ENCODE measurements at places on chromosomes 3 and 15.

DNA sequence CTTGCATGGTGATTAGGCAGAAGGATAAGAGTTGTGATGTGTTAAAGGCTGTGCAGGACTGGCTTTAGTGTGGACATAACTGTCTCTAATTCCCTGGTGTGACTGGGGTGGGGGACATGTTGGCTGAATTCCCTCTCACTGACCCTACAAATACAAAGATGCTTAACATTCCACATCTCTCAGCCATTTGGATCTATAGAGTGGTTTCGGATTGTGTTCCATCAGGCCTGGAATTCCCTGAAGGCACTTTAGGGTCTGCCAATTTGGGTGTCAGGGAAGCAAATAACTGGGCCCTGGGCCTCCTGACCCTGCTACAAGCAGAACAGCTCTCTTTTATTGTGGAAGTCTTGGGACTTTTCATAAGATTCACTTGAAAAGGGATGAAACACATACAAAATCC is 56.2 kb downstream of the ARHGEF26 start:
- DNase-seq: no peak

GRCh38 chr3:176663837-176664831 is 533.1 kb downstream of the TBL1XR1 start:
- DNase-seq: no peak

DNA sequence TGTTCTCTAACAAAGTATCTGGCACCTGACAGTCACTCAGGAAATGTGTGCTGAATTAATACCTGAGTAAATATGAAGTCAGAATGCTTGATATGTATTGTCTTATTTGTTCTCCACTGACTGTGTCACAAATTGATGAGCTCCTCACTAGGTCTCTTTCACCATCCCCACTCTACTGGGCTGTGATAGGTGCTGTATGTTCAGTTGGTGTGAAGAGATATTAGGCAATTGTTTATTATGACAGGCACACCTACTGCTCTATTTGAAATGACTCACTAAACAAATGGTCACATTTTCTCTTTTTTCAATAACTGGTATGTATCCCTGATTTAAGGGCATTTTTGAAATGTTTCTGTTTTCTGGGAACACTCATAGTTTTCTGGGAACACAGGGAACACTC is 25.2 kb upstream of the CCDC39 start:
- no peak for DNase-seq

DNA sequence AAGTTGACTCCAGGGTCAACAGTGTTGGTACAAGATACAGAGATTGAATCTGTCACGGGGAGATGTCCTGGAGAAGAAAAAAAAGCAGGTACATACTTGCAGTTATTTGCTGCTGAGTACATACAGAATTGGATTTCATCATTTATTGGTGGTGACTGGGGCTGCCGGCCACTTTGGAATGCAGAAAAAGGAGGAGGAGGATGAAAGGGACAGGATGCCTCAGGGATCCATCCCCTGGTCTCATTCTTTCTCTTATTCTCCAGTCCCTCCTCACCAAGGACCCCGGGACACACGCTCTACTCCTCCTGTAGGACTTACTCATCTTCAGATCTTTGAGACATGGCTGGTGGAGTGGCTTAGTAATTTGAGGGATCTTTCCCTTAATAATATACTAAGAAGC is 30.0 kb upstream of the MEIS2 start:
- DNase-seq: no peak

DNA sequence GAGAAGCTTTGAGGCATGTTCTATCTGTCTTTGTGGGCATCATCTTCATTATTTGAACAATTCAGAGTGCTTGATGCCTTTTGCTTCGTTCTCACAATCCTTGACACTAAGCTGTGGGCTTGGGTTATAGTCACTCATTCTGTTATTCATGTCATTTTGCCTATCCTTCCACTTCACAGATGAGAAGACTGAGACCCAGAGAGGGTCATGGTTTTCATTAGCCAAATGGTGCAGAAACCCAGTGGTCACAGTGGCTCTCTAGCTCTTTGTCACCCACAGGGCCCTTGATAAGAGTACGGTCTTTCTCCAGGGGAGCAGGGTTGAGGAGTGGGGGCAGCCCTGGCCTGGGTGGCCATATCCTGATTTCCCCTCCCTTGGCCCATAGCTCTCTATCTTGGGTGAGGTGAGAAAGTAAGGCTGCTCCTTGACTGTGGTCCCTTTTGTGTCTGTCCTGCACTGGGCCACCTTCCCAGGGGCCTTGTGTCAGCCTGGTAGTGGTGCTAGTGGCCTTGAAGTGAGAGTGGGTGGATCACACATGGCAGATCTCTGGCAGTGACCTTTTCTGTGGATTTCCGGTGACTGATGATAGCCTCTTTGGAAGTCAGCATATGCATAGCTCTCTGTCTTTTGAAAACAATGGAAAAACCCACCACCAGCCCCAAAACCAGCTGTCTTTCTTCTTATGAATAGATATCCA is 130.1 kb downstream of the IGF1R start:
- DNase-seq: no peak

DNA sequence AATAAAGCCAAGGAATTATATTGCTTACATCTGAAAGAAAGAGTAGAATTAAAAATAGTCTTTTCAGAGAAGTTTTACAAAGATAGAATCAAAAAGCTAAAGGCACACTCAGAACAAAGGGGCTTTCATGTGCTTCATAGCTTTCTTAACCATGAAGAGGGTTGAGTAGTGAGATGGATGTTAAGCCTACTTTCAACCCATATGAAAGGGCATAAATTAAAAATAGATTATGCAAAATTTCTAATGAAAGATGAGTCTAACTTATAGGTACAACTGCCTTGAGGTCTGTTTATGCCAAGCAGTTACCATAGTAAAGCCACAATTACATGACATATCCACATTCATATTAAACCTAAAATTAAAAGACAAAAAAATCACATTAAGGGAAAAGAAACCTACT is 223.3 kb upstream of the ARHGEF26 start:
- no peak for DNase-seq

DNA sequence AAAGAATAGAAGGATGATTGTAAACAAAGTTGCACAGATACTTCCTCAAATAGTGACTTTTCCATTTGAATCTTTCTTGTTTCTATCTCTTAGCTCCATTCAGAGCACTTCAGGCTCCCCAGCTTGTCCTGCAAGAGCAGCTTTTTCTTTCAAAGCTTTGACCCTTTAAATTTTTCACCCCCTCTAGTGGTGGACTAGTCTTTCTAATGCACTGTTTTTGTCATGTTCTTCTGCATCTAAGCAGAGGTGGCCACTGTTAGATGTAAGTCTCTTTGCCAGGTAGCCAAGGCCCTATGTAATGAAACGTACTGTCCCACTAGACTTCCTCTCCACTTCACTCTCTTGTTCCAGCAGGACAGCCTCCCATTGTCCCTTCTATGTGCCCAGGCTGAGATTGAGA is 74.0 kb upstream of the MANF start:
- DNase-seq: no peak
